Ovary (tissue), 10 donors: ENCODE measurements at places on chromosomes 6 and 20.

DNA sequence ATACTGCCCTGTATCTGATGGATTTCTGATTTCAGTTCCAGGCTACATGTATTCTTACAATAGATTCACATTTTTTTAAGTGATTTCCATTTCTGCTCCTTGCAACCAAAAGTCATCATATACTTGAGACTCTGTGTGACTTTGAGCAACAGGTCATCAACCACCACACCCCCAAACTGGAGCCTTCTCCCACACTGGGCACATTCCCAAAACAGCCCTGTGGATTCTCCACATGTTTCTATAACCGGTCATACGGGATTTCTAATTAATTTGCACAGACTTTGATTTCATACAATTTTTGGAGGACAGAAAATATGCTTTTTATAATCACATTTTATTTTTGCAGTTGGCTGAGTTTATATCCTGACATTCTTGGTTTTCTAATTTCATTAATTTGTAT is 317.2 kb upstream of the ID4 start:
- H3K27ac ChIP-seq = no peak overlapping the region
- DNase-seq = no peak
- no peaks in the 10 kb centered on the region for H3K4me1 ChIP-seq

DNA sequence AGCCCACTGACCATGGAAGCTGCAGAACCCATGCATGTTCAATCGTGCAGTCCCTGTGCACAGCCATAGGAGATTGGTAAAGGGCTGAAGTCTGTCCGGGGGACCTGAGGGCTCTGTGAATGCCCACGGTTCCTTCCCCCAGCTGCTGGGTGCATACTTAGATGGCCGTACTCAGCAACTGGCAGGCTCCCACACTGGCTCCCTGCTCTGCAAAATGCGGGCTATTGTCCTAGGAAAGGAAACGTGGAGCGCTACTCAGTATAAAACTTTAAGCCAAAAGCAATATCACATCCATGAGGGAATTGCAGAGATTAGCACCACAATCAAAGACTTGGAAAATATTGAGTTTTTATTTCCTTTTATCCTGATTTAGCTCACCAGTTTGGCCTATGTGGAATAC is 202.0 kb downstream of the WDR27 start:
- no peak overlapping the region for H3K27ac ChIP-seq
- H3K4me1 ChIP-seq = no peaks in the 10 kb centered on the region
- no peak for DNase-seq
- no peaks in the 10 kb centered on the region for H3K27me3 ChIP-seq
- H3K36me3 ChIP-seq = no peaks in the 10 kb centered on the region

GRCh38 chr20:62494980-62495748 is 19.4 kb upstream of the GATA5 start:
- no peaks in the 10 kb centered on the region for H3K27me3 ChIP-seq
- no peak for DNase-seq
- no peaks in the 10 kb centered on the region for H3K36me3 ChIP-seq
- no peaks in the 10 kb centered on the region for H3K4me1 ChIP-seq
- no peak overlapping the region for H3K4me3 ChIP-seq

DNA sequence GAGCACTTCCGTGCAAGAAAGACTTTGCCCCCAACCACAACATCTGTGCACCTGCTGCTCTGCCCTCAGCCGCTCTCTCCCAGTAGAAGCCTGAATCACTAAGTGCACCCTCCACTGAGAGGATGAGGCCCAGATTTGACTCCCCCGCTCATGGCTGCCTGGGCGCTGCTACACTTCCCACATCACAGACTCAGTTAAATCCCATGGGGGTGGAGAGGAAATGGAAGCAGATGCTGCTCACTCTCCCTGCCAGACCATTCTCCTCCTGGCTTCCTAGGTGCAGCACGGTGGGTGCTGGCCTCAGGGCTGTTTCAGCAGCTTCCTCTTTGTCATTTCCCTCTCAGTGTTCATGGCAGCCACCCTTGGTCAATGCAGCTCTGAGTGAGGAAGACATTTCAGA is 4.8 kb downstream of the CST5 start:
- H3K27me3 ChIP-seq = no peaks in the 10 kb centered on the region
- no peaks in the 10 kb centered on the region for H3K36me3 ChIP-seq
- no peak overlapping the region for H3K4me3 ChIP-seq
- H3K4me1 ChIP-seq = no peaks in the 10 kb centered on the region
- H3K27ac ChIP-seq = no peak overlapping the region
- DNase-seq = no peak

- no peaks in the 10 kb centered on the region for H3K36me3 ChIP-seq
- peak overlapping the region; percentile 27 for H3K4me3 ChIP-seq
- no peak overlapping the region for H3K27ac ChIP-seq
- peaks cover 7% of the 10 kb centered on the region for H3K4me1 ChIP-seq
- DNase-seq = no peak
Measured at GRCh38 chr6:128491610-128492206, 28.7 kb downstream of the PTPRK start.

- H3K4me1 ChIP-seq = no peaks in the 10 kb centered on the region
- peak; percentile 21 for DNase-seq
- H3K27me3 ChIP-seq = no peaks in the 10 kb centered on the region
- no peak within 1 kb of the TSS for H3K27ac ChIP-seq
- no peaks in the 10 kb centered on the region for H3K36me3 ChIP-seq
Measured at GRCh38 chr6:49713346-49713745, at the start of gene CRISP2. CRISP2 (minus strand) TSS chr6:49713543; CDS start chr6:49709196, 4,347 bp downstream.

DNA sequence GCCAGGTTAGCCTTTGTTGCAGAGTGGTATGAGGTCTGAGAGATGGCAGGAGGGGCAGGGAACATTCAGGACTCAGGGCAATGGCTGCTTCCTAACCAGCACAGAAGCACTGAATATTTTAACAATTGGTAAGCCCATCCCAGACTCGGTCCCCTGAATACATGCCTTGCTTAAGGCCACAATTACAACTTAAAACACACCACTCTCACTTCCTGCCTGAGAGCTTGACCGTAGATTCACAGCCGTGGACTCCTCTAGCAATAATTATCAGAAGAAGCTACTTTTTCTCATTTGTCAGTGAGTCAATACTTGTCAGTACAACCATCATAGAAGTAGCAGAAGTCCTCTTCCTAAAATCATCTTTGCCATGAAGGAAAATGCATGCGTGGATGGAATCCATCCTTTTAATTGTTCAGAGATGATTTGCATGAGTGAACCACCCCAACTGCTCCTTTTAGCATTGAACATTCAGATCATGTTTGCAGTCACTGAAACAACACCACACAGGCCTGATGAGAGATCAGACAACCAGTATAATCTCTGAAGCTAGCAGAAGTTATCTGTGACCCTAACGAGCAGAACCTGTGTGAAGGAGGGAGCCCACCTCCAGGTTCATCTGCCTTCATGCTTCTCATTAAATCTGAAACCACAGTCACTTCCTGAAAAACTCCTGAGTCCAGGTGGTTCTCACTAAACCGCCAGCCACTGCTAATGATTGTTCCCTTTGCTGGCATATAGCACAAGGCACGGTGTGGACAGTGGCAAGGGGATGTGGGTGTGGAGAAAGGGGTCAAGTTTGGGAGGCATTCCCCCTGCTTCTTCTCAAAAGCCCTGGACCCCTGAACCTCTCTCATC is 333.9 kb upstream of the CNR1 start:
- H3K27ac ChIP-seq = no peak overlapping the region
- H3K27me3 ChIP-seq = no peaks in the 10 kb centered on the region
- no peak for DNase-seq
- H3K4me3 ChIP-seq = no peak overlapping the region

GRCh38 chr20:6921717-6922386 is 154.4 kb downstream of the BMP2 start:
- H3K27ac ChIP-seq = no peak overlapping the region
- H3K4me3 ChIP-seq = no peak overlapping the region
- no peaks in the 10 kb centered on the region for H3K27me3 ChIP-seq
- no peaks in the 10 kb centered on the region for H3K4me1 ChIP-seq
- H3K36me3 ChIP-seq = no peaks in the 10 kb centered on the region
- DNase-seq = no peak
